ENCODE measurements at places on chromosomes 12 and 14.

GRCh38 chr14:84963518-84963917 lies 566.4 kb upstream of the FLRT2 start:
- no peak for DNase-seq

- no peak for DNase-seq
These were observed 148.6 kb upstream of the DIO3 start for GRCh38 chr14:101412739-101413138.

GRCh38 chr14:74476607-74477006 lies 16.5 kb downstream of the NPC2 start:
- no peak for DNase-seq

GRCh38 chr14:55739967-55740648 lies 160.1 kb downstream of the KTN1 start:
- no peak for DNase-seq

GRCh38 chr12:88163371-88163770 lies 21.3 kb downstream of the TMTC3 start:
- no peak for DNase-seq

DNA sequence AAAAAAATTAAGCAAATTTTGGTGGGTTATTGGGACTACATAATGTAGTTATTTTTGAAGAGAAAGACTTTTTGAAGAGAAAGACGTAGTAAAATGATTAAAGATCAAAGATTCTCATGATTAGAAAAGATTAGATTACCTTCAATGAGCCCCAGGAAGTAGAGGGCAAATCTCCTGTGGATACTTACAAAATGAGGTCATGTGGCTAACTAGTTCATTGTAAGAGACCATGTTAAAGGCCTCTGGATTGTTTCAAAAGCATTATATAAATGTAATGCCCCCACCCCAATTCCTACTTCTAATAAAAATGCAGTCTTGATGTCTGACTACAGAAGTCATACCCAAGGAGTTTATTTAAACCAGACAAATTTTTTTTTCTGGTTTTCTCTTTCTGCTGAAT lies 93.3 kb downstream of the ERGIC2 start:
- no peak for DNase-seq

DNA sequence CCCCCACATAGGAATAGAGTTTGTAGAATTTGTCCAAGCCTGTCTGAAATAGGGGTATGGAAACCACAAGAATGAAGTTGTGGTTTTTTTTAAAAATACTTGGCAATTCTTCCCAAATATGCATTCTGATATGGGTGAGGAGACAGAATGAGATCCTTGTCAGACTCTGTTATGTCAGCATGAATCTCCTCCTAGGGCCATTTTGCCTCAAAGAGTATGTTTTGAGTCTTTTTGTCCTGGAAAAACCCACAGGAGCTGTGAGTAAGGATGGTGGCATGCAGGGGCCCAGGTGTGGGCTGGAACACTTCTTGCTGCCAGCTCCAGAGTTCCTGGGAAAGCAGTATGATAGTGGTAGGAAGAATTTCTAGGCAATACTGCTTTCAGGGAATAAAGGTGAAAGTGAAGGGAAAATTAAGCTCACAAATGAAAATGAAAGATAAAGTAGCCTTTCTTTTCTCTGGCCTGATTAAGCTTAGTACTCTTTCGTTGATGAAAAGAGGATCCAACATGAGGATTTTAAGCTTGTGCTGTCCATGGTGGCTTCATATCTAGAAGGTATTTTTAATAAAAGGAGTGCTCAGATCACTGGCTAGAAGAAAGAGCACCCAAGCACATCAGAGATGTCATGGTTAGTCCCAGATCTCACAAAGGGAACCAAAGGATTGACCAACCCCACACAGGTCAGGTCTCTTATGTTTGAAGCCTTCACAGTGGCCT lies 130.8 kb downstream of the LLPH start:
- peak; percentile 76 for DNase-seq

GRCh38 chr12:91406920-91407341 lies 224.3 kb upstream of the DCN start:
- no peak for DNase-seq

GRCh38 chr14:95226801-95227200 lies 69.5 kb upstream of the DICER1 start:
- DNase-seq, result no peak

GRCh38 chr12:112597986-112598385 lies 179.2 kb downstream of the PTPN11 start:
- no peak for DNase-seq

DNA sequence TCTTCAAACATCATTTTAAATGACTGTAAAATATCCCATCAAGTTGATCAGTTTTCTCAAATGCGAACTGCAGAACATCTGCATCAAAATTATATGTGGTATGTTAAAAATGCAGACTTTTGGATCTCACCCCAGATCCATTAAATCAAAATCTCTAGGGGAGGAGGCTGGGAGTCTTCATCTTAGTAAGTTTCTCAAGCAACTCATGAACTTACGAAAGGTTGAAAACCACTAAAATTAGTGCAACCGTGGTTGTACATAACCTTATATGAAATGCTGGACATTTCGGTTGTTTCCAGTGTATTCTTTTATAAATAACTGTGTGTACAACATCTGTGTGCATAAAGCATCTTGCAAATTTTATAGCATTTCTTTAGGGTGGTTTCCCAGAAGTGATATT lies 39.2 kb downstream of the ZFP36L1 start:
- peak; percentile 81 for DNase-seq

DNA sequence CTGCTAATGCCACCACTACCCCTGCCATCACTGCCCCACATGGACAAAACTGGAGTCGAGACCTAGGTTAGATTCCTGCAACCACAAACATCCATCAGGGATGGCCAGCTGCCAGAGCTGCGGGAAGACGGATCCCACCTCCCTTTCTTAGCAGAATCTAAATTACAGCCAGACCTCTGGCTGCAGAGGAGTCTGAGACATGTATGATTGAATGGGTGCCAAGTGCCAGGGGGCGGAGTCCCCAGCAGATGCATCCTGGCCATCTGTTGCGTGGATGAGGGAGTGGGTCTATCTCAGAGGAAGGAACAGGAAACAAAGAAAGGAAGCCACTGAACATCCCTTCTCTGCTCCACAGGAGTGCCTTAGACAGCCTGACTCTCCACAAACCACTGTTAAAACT lies 7.1 kb upstream of the OAS2 start:
- peak; percentile 6 for DNase-seq

DNA sequence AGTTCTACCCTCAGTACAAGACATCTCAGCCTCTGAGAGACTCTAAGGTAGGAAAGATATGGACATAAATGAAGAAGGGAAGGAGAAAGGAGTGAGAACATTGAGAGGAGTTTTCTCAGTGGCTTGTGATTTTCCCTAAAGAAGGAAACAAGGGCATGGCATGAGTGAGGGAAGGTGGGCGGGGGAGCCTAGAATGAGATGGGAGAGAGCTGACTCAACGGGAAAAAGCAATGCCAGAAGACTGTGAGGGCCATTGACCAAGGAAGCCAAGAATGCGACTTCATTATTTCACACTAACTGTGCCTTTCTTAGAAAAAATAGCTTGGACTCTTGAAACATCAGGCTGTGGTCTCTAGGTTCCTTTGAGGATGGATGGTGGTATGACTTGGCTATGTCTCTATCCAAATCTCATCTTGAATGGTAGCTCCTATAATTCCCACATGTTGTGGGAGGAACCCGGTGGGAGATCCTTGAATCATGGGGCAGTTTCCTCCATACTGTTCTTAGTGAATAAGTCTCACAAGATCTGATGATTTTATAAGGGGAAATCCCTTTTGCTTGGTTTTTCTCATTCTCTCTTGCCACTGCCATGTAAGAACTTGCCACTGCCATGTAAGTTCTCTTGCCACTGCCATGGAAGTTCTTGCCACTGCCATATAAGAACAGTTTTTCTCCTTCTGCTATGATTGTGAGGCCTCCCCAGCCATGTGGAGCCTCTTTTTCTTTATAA lies 279.6 kb downstream of the NUAK1 start:
- DNase-seq, result no peak

DNA sequence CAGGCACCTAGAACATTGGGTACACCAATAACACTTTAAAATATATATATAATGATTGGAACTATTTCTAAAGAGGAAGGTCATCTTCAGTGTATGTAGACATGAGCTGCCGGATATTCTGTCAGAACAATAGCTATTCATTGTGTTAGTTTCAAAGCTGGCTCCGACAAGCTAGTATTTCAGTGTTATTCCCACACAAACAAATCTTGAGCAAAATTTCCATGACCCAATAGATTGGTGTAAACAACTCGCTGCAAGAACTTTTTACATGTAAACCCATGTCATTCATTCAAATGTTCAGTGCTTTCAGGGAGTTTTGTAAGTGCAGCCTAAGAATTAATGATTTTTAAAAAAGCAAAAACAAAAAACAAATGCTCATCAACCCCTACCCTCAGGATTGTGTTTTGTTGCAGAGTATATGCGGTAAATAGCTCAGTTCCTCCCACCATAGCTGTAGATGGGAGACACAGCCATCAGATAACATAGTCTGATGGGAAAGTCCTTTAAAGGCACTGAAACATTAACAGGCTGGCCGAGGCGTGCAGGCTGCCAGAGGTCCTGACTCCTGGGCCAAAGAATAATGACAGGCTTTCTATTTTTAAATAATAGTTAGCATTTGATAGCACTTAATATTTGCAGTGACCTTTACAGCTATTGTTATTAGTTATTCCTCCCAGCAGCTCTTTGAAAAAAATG lies 150.3 kb upstream of the ARHGAP5 start:
- DNase-seq, result no peak

- DNase-seq, result no peak
These were observed 4.9 kb upstream of the GPR132 start for GRCh38 chr14:105069871-105070759.

- no peak for DNase-seq
These were observed 9.2 kb downstream of the DGKA start for GRCh38 chr12:55940065-55940732.

- no peak for DNase-seq
These were observed 12.6 kb downstream of the HEBP1 start for GRCh38 chr12:12987421-12987820.

GRCh38 chr14:72758420-72758819 lies 135.5 kb downstream of the DPF3 start:
- DNase-seq, result no peak

DNA sequence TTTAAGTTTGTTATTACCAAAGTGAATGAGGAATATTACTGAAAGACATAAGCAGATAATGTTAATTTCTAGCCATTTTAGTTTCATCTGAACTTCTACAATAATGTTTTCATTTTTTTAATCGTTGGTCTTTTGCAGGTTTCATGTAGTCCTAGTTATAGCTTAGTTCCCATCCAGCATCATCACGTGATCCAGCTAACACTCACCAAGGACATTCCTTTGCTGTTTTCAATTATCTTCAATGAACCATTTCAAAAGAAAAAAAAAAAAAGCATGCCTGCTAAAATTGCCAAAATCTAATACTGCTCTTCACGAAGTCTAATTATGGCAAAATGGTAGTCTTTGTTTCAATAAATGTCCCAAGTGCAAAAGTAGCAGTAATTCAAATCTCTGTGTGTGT lies 187.7 kb upstream of the ATXN7L3B start:
- DNase-seq, result peak; percentile 24

DNA sequence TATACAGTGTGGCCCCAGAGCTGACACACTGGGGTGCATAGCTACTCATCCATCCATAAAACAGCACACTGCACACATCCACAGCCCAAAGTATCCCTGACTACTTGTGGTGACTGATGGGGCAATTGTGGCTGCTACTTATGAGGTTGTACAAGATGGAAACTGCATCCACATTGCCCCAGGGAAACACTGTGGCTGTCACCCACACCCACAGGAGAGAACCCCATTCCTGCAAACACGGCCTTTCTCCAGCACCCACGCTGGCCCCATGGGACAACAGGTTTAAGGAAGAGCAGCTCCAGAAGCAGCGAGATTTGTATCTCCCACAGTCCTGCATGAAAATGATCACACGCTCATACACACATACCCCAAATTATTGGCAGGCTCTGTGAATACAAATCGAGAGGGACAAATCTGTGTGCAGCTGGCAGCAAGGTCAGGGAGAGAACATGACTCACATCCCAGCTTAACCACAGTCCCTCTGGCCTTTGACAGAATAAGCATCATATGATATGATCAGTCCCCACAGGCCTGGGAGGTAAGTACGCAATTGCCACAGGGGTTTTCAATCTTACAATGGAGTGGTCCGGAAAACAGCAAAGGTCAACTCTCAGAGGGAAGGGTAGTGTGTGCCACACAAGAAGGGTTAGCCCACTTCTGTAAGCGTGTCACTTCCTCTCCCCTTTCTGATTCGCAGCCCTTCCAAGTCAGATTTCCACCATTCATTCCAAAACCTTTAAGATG lies 61.9 kb downstream of the ESR2 start:
- DNase-seq, result no peak

- no peak for DNase-seq
These were observed 86.7 kb downstream of the B4GALNT3 start for GRCh38 chr12:546265-546919.

- DNase-seq, result no peak
These were observed 3.2 kb upstream of the TDG start for GRCh38 chr12:103962493-103962892.

DNA sequence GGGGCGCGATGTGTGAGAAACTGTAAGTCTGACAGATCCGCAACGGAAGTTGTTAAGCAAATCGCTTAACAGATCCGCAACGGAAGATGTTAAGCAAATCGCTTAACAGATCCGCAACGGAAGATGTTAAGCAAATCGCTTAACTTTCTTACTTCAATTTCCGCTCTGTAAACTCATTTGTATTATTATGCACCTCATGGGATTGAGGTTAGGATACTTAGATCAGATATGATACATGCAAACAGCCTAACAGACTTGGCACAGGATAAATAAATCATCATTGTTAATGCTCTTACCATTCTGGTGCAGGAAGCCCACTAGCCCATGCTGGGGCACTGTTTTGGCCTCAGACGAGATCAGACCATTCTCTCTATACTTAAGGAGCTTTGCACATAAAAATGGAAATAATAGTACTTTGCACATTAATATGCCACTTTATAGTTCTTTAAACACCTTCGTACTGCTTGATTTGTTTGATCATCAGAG lies 399 bp downstream of the NCAPD2 start:
- DNase-seq, result no peak

GRCh38 chr12:53414756-53415417 lies 8.8 kb upstream of the AMHR2 start:
- DNase-seq, result no peak

- DNase-seq, result no peak
These were observed 165.1 kb downstream of the GXYLT1 start for GRCh38 chr12:41979574-41979973.

DNA sequence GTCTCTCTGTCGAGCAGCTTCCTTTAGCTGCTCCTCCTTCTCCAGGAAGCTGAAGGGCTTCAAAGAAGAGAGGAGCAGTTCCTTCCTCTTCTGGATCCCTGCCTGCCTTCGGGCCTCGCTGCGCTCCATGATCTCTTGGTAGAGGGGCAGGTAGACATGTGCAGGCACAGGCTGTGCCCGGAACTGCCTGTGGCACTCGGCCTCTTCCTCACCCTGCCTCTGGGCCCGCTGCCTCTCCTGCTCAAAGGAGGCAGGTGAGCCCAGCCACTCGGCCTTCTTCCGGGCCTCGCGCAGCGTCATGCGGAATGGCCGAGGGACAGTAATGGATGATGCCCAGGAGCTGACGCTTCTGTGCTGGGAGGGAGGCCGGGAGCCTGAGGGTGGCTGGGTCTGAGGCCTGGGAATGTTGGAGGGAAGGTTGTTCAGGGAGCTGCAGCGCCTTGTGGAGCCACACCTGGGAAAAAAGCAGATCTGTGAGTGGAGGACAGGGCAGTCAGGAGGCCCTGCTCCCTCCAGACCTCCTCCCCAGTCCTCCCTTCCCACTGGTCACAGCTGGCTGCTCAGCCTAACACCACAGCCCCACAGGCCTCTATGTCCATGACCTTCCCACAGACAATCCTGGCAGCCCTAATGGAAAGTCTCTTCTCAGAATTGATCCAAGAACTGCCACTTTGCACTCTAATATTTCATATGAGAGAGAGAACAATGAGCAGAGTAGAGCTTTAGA lies 5.3 kb downstream of the FAM161B start:
- no peak for DNase-seq

- DNase-seq, result peak; percentile 33
These were observed 121.7 kb downstream of the PPM1H start for GRCh38 chr12:62813031-62813829.
